ENCODE measurements at places on chromosomes 4 and X.

- no peak for DNase-seq
These were observed 62.1 kb upstream of the USP9X start for GRCh38 chrX:41023098-41023497.

DNA sequence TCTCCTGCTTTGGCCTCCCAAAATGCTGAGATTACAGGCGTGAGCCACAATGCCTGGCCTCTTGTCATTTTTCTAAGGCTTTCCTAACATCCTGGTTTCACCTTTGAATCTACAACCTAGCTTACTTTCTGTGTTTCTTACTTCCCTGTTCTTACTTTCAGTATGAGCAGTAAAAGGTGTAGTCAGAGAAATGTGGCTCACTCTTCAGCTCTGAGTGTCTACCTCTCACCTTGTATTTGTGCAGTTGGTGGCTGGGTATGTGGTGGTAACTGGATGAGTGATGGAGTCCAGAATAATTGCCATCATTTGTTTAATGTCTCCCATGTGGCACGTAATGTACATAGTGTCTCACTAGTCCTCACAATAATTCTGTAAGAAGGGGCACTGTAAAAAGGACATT is 19.1 kb upstream of the CXCL11 start:
- DNase-seq = no peak

DNA sequence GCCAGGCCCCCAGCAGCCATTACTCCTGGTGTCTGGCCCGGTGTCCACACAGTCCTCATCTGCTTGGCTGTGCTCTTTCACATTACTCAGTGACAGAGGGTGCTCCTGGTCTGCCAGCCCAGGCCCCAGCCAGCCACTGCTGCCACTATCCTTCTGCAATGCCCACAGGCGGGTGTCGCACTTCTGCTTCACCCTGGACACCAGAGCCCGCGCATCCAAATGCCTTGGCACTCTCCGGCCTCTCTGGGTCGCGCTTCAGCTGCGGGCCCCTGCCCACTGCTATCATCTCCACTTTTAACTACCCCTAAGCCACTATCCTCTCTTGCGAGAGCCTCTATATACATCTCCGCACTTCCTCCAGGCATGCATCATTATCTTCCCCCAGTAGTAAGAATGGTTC is 76.4 kb upstream of the UCP1 start:
- no peak for DNase-seq

DNA sequence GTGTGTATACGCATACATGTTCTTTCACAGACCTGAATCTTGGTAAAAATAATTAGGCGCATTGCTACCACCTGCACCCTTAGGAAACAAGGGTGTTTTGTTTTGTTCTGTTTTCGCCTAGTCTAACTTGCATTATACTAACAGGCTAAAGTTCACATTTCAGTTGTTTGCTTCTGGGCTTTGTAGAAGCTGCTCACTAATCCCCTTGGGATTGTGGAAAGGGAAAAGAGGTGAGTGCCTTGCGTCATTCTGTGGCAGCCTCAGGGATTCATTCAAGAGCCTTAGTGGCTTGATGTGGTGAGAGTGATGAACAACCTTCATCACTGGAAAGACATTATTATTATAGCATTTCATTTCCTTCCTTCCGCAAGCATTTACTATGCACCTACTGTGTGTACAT is 331.1 kb downstream of the ADGRL3 start:
- DNase-seq = no peak

DNA sequence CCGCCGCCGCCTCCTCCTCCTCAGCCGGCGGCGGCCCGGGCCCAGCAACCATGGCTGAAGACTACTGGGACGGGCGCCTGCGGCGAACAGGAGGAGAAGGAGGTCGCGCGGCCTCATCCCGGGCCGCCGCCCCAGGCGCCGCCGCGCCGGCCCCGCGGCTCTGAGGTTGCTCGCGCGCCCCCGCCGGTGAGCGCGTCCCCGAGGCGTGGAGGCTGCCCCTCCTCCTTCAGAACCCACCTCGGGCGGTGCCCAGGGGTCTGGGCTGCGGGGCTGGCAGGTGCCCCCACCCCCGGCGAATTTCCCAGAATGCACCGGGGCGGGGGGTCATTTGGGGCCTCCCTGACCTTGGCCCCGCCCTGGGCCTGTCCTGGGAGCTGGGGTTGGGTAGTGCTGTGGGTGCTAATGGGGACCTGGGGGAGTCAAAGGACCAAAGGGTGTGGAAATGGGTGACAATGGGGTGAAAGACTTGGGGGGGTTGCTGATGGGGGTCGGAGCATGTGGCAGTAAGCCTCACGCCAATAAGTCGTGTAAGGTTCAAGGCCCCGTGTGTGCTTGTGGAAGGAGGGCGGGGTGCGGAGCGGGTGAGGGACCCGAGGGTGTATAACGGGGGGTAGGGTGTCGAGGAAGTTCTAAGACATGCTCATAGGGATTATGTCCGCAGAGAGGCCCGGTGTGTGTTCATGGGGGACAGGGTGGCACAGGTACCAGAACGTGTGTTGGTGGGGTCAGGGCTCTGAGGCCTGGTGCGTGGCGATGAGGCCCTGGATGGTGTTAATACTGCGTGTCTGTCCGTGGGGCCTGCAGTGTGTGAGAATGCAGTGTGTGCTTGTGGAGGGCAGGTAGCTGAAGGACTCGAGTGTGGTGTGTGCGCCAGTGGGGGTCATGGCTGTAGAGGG is 687 bp downstream of the CDK16 start:
- no peak for DNase-seq

DNA sequence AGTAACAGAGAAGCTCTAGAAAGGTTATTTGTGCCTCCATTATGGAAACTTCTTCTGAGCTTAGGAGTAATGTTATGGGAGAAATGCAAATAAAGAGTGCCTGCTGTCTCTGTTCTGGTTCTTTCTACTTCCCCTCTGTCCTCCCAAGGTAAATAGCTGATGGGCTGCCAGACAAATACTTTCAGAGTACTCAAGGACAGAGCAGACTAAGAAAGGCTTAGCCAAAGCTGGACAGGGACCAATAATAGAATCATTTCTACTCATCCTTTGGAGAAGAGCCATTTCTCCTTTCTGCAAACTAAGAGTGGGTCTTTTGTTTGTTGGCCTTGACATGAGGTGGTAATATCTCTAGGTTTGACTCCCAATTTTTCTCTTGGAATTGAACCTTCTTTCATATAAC is 136.1 kb downstream of the MID1IP1 start:
- no peak for DNase-seq

DNA sequence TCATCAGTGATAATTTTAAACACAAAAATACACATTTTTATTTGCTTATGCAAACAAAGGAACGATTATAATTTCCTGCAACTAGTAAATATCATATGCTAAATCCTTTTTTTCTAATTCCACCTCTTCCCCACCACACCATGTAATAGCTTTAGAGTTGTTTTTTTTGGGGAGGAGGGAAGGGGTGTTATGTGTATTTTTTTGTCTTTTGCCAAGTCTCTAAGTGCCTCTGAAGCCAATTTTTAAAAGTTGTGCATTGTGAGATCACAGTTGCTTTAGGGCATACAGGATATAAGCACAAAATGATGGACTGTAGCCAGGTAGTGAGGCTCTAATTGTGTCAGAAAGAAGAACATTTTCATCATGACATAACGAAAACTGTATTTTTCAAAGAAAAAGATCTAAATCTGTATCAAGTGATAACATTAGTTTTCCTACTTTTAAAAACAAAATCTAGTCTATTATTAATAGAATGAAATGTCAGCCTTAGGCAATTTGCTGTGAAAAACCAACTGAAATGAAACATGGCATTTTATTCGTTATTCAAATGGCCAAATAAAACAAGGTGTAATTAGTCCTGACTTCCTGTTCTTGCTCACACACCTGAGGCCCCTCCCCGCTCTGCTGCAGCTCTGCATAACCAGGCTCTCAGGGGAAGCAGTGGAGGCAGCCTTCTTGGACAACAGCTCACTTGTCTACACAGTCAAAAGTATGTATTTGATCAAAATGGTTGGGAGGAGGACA is 157.4 kb downstream of the PALLD start:
- peak; percentile 81 for DNase-seq

- DNase-seq = no peak
These were observed 882 bp upstream of the STIM2 start for GRCh38 chr4:26859762-26860156.

DNA sequence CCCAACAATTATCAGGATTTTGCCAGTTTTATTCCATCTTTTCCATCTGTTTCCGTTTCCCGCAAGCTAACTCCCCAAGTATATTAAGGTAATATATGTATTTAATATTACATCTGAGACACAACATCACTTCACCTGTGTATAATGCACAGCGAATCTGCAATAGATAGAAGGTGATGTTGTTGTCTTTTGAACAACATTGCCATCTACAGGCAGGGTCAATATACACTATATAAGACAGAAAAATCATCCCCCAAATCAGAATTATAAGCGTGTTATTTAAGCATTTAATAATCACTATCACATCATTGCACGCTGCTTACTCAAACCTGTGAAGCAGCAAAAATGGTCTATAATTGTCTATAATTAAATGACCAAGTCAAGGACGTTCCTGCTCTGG is 1115.5 kb downstream of the NLGN4X start:
- no peak for DNase-seq

- DNase-seq = no peak
These were observed 127.3 kb upstream of the FAT4 start for GRCh38 chr4:125187226-125188176.

GRCh38 chr4:142016031-142016430 is 379.6 kb downstream of the IL15 start:
- no peak for DNase-seq

DNA sequence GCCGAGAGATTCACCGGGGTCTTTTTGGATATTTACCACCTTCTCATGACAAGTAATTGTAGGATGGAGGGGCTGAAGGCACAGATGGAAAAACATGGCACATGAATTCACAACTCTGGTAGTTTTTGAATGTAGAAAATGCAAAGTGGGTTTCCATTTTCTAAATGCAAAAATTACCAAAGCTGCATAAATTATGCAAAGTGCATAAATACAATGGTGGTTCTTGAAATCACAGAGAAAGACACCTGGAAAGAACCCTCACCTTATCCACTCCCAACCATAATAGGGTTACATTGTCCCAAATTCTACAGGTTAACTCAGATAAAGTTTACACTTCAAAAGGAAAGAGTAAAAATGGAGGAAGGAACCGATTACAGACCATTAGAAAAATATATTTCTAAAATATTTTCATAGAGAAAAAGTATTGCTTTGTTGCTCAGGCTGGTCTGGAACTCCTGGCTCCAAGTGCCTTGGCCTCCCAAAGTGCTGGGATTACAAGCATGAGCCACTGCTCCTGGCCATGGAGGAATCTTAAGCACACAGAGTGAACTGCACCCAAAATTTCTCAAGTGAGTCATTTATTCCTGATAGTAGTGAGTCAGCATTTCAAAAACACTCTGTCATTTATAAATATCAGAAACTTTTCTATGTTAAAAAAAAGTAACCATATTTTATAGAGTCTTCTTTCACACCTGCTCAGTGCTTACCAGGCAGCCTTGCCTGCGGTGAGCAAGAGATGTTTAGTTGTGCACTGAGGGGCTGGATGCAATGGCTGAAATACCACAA is 101.4 kb downstream of the FIP1L1 start:
- no peak for DNase-seq

- DNase-seq = no peak
These were observed 29.7 kb downstream of the PARM1 start for GRCh38 chr4:74962584-74962983.

DNA sequence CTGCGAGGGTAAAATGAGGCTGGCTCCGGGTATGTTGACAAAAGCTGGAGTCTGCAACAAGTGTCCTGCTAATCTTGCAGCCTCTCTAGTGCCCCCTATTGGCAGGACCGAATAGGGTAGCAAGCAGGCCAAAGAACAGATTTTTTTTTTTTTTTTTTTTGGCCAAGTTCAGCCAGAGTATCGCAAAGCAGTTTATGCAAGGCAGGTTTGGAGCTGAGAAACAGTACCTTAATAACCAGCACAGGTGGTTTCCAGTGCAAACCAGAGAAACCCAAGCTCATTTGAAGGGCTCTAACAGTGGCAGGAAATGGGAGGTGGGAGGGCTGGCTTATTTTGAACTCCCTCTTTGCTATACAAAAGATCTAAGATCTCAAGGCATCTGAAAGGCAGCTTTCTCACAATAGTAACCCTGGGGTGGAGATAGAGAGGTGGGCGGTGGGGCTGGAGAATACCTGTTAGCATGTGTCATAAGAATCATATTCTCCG is 38.2 kb upstream of the OCIAD2 start:
- DNase-seq = no peak

DNA sequence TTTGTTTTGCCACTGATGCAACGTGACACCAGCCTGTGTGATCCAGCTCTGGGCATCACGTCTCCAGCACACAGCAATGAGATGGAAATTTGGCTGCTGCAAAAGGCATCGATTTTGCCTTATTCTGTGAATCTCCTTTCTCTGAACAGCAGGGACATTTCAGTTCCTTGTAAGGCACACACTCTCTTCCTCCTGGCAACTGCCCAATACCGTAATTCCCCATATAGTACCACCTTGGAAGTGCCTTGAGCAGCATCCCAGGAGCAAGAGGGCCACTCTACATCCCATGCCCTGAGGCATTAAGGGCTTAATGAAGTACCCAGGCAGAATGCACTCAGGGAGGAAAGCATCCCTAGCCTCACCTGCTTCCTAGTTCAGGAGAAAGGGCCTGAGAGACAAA is 10.5 kb upstream of the MAMLD1 start:
- no peak for DNase-seq

DNA sequence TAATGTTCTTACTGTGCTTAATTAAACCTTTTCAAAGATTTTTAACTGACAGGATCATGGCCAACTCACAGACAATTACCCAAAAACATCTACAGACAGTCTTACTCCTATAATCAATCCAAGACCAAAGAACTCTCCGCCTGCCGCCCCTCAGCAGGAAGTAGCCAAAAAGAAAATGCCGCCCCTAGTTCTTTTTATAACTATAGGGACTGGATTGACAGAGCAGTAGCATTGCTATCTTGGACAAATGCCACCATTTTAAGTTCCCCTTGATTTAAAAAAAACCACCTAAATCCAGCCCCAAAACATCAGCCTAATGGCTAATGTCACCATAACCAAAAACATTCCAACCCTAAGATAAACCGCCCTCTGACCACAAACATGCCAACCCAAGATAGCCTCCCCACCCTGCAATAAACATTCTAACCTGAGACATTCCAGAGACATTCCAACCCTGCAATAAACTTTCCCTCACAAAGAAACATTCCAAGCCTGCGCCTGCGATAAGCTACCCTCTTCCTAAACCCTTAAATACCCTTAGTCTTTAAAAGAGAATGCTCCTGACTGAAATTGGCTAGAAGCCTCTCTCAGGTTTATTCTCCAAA is 77.0 kb downstream of the COQ2 start:
- no peak for DNase-seq

GRCh38 chrX:103453655-103454054 is 65.6 kb downstream of the RAB40A start:
- peak; percentile 5 for DNase-seq

GRCh38 chr4:75653845-75654503 is 19.2 kb downstream of the G3BP2 start:
- peak; percentile 31 for DNase-seq
